ENCODE measurements at places on chromosomes 12 and 14.

DNA sequence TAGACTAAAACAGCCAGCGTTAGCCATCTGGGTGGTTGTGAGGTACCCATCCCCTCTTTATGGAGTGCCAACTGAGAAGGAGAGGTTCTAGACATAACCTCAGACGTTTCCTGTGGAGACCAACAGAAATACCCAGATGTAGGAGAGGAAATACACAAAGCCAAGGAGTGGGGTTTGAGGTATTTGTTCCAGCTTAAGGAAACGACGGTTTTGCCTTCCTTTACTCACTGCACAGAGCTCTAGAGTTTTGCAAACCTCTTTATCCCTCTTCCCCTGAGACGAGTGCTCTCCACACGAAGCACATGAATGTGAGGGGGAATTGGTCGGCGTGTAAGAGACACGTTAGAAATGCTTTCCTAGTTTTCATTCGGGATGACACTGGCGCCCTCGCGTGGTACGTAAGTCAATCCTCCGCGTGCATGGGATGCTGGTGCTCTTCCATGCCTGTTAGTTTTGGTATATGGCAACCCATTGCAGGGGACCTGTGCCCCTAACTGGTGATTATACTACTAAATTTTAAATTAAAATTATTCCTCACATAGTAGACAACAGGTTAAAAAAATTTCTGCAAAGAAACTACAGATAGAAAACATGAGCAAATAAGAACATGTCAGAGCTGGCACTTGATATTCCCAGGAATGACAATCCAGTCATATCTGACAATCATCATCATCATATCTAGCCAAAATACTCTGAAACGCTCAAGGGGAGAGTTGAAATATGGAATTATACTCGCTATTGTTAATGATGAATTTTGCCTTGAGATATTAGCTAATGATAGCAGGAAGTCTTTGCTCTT lies 121.7 kb downstream of the PPM1H start:
- DNase-seq = no peak

- no peak for DNase-seq
Observed at GRCh38 chr12:121719926-121720414, 7.4 kb downstream of the TMEM120B start.

- no peak for DNase-seq
Observed at GRCh38 chr14:90386321-90386720, 10.5 kb upstream of the CALM1 start.

- no peak for DNase-seq
Observed at GRCh38 chr14:50769863-50770500, 61.0 kb downstream of the NIN start.

GRCh38 chr12:29073631-29074239 lies 75.3 kb upstream of the FAR2 start:
- no peak for DNase-seq

All from DMS 273 treated with DMSO at 0.1 percent for 48 hours (cell line).